ENCODE measurements at places on chromosomes 5 and 9.

DNA sequence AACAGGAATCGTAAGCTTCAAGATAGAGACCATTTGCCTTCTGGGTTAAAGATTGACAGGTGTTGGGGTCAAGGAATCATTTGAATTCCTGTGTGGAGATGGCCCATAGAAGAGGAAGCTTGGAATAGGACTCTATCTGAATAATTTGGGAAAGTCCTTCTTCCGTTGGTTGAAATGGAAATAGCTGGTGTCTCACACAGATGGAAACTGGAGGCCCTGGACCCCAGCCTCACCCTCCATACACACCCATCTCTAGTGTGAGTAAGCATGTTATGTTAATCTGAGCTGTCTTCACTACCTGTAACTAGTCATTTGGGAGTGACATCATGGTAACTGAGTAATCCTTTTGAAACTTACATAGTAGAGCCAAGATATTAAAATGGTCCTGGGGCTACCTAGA lies 184.4 kb downstream of the CD180 start:
- DNase-seq, result no peak

GRCh38 chr5:136200130-136200529 lies 7.2 kb upstream of the SMIM32 start:
- peak; percentile 11 for DNase-seq

DNA sequence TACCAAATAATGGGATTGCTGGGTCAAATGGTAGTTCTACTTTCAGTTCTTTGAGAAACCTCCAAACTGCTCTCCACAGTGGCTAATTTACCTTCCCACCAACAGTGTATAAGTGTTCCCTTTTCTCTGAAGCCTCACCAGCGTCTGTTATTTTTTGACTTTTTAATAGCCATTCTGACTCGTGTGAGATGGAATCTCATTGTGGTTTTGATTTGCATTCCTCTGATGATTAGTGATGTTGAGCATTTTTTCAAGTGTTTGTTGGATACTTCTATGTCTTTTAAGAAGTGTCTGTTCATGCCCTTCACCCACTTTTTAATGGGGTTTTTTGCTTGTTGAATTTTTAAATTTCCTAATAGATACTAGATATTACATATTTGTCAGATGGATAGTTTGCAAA lies 28.4 kb upstream of the SUSD1 start:
- DNase-seq, result no peak

DNA sequence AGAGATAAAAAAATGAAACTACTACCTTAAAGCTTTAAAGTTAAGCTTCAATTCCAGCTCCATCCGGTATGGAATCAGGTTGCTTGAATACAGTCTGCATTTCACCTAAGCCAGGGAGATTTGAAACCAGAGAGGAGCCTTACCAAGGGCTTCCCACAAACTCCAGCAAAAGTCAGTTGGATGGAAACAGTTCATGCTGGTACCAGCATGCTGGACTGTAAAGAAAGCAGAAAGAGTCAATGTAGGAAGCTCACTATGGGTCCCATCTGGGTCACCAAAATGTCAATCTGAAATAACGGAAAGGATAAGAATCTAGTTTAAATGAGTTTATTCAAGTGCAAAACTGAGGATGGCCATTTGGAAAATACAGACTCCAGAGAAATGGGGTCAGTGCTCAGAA lies 65.3 kb downstream of the CDO1 start:
- DNase-seq, result no peak

Measured in left lobe of liver (tissue), 2 donors.